ENCODE measurements at places on chromosomes 5 and 9.

GRCh38 chr5:180639741-180640610 lies 9.4 kb downstream of the FLT4 start:
- DNase-seq = no peak

- no peak for DNase-seq
Measured at GRCh38 chr5:164052536-164053093, 547.2 kb downstream of the MAT2B start.

- DNase-seq = no peak
Measured at GRCh38 chr5:67061511-67061910, 135.1 kb downstream of the CD180 start.

DNA sequence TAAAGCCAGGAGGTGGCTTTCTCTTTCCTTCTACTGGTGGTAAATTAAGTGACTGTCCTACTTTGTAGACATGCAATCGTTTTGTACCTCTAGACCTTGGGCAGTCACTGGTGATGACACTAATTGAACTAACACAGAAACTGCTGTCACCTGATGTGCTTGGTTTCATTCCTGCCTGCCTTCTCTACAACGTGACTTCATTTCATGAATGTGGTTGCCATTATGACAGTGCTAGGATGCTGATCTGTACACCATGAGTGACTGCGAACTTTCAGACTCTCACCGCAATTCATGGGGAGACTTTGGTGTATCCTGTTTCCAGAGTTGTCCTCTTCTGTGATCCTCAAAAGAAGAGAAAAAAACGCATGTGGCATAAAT lies 47.5 kb downstream of the UBE2QL1 start:
- no peak for DNase-seq

DNA sequence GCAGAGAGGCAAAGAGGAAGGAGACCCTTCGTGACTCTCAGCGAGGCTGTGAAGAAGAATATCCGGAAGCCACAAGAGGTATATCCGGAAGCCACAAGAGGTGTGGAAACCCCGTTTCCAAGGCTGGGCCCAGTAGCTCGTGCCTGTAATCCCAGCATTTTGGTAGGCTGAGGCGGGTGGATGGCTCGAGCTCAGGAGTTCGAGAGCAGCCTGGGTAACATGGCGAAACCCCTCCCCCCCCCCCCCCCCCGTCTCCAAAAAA lies 612 bp upstream of the BBLN start:
- no peak for DNase-seq

GRCh38 chr5:98989727-98990126 lies 60.9 kb upstream of the CHD1 start:
- DNase-seq = no peak

- no peak for DNase-seq
Measured at GRCh38 chr9:127570533-127571111, 41.5 kb upstream of the STXBP1 start.

- peak; percentile 60 for DNase-seq
Measured at GRCh38 chr5:95822542-95823181, at the start of gene GLRX. Gene GLRX (minus strand): TSS chr5:95822726. CDS start chr5:95822662, 64 bp downstream.

DNA sequence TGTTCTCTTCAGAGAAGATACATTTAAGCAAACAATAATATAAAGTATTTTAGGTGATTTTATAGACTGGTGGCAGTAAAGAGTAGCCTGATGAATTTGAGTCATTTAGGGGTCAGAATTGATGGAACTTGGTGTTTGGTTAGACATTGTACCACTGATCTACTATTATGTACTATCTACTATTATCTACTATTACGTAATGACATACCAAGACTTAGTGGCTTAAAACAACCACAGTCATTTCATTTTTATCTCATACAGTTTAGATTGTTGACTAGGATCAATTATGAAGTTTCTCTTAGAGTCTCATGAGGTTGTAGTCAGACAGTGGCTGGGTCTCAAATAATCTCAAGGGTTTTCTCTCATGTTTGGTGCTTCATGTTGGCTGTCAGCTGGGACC lies 54.0 kb downstream of the PPIP5K2 start:
- DNase-seq = no peak

GRCh38 chr5:72205431-72206009 lies 98.2 kb downstream of the MAP1B start:
- no peak for DNase-seq

GRCh38 chr5:56410696-56411095 lies 177.6 kb upstream of the ANKRD55 start:
- no peak for DNase-seq
